ENCODE measurements at places on chromosomes 16 and 17.

GRCh38 chr16:19291475-19291874 is 5.9 kb downstream of the CLEC19A start:
- DNase-seq, result no peak

DNA sequence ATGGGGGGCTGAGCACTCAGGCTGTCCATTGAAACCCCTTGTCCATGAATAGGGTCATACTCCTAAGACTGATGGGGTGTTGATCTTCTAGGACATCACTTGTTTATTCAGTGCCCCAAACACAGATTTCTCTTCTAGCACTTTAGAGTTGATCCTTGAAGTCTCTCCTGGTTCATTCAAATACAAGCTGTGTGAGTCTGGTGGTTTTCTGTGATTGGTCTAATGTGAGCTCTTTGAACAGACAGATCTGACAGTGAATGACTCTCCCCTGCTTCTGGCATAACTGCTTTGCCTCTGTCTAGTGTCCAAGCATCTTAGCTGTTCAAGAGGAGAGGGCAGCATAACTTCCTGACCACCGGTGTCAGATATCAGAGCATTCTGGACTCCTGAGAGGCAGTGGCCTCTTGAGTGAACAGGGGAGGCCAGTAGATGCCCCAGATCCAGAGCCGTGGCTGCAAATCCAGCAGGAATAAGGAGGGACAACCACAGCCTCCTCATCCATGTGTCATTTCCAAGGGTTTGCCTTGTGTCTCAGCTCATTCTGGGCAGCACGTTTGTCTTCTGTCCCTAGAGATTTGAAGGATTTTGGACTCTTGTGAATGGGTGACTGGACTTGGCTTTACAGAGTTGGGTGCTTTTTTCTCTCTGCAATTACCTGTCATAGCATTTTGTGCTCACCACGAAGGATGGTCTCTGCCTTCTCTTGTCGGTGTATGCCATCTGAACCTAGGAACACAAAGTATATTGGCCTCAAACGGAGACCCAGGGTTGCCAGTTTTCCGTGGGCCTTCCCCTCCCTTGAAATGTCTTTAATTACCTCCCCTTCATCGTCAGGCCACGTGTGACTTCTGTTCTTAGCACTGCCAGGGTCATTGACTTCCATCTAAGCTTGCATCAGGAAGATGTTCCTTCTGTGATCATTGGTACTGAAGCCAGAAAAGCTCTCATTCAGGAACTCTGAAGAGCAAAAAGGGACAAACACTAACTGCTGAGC is 13.9 kb upstream of the CLEC18C start:
- DNase-seq, result no peak

DNA sequence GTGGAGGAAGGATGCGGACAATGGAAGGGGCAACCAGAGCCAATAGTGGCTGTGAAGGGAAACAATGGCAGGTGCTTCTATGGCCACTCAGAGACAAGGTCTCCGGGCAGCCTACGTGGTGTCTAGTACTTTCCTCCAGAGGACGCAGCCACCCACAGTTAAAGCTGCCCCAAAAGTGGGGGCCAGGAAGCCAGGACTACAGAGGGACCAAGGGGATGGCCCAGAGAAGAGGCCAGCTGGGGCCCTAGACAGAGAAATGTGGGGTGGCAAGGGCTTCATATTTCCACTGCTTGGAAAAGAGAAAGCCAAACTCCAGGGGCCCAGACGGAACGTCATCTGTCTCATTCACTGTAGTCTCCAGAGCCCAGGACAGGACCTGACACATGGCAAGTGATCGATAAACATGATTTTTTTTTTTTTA is 837 bp upstream of the PER1 start:
- DNase-seq, result no peak

DNA sequence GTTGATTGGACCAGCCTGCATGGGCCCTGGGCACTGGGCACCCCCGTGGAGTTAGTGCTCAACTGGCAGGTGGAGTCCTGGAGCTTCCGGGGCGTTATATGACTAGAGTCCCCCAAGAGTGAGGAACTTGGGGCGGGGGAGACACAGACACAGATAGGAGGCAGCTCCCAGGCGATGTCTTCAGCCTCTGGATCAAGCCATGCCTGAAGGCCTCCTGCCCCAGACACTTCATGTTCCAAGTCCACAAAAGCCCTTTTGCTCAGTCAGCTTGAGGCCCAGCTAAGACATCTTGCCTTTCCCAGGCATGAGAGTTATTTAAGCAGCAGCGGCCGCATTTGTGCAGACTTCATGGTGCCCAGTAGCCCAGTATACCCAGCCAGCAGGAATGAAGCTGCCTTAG is 136.6 kb upstream of the CIBAR2 start:
- DNase-seq, result no peak

GRCh38 chr16:58222532-58223316 is 24.8 kb upstream of the CSNK2A2 start:
- no peak for DNase-seq

DNA sequence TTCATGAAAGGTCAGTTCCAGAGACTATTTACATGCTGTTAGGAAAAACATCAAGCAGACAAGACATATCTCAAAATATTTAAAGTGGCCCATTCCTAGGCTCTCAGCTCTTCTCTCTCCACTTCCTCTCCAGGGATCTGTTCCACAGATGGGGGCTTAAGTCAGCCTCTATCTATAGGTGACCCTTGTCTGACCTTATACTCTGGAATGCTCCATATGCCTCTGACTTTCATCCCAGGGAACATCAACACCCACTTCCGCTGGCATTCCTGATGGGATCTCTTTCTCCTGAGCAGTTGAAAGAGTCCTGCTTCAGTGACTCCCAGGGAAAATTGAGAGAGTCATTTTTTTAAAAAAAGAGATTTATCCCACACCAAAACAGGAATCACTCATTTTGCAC is 11.5 kb upstream of the WIPI1 start:
- no peak for DNase-seq

GRCh38 chr16:1048442-1049112 is 24.0 kb upstream of the SSTR5 start:
- no peak for DNase-seq

DNA sequence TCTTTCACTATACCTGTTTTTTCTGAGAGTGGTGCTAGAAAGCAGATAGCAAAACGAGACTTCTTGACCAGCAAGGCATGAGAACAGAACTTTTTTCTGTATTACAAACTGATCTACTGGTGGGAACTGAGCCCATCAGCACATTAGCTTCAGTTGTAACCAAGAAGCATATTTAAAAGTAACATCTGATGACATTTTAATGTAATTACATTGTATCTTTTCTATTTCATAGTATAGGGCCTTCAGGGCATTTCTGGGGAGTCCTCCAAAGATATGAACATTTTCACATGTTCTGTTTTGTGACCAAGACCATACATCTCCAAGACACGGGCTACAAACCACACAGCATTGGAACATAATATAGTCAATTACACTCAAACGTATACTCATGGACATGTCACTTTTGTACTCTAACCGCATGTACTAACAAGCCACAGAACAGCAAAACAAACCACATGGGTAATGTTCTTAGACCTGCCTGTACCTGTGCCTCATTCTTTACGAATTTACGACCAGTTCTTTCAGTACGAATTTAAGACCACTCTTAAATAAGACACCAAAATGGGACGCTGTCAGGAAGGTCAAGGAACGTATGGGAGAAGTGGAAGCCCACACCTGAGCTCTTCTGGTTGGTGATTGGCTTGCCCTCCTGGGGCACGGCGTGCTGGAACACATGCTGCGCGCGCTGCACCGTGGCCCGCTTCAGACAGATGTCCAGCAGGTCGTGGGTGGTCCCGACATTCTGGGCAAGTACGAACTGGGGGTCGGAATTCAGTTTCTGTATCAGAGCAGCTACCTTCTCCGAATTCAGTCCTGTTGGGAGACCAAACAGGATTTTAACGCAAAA is 825 bp downstream of the BLMH start:
- no peak for DNase-seq

- no peak for DNase-seq
These were observed 306.3 kb downstream of the SEC14L1 start for GRCh38 chr17:77446940-77447634.

- no peak for DNase-seq
These were observed 5.7 kb downstream of the MGAT5B start for GRCh38 chr17:76873856-76874255.

DNA sequence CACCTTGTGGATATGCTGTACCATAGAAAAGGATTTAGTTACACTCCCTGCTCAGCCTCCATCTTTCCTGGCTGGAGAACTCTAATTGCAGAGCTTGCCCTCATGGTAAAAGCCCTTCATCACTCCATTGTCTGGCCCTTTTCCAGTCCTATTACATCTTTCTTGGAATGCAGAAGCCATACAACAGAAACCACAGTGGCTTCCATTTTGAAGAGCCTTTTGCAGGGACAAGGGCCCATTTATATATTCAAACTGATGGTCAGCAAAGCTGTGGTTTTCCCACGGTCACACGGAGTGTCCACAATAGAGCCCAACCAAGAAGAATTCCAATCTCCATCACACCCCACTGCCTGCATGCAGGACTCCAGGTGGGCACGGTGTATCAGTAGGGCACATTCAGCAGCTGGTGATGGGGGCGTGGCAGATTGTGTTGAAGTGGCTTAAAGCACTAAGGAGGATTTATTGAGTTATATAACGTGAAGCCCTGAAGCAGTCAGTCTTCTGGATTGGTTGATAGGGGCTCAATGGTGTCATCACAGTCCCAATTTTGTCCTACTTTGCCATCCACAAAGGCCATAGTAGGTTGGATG is 20.3 kb downstream of the COPRS start:
- no peak for DNase-seq

DNA sequence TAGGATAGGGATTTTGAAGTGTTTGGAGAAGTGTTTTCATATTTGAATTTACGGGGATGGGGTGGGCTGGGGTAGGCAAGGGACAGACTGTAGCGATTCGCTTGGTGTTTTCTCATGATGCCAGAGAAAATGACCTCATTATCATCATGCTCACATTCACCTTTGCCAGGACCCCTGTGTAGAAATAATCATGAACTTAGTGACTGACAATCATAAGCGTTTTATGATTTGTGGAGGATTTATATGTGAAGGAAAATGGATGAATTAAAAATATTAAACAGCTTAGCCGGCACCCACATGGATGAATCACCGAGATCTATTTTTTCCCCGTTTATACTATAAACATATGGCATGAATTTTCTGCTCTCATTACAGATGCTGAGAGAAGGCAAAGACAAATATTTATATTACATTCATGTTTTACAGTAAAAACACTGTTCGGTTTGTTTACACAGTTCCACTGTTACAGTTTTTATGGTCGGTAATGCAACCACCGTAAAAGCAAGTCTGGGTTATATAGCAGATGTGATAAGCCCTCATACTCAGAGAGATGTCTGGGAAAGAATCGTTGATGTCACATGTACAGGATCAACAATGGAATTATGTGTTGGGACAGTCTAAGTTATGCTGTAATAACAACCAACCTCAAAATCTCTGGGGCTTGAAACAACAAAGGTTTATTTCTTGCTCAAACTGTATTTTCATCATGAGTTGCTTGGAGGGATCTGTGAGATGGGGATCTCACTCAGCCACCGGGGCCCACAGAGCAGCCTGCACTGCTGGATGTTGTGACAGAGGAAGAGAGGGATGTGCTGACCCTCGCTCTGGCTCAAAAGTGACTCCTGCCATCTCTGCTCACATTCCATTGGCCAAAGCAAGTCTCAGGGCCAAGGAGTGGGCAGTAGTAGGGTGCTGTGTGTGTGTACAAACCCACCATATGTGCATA is 85.1 kb downstream of the WWOX start:
- no peak for DNase-seq

DNA sequence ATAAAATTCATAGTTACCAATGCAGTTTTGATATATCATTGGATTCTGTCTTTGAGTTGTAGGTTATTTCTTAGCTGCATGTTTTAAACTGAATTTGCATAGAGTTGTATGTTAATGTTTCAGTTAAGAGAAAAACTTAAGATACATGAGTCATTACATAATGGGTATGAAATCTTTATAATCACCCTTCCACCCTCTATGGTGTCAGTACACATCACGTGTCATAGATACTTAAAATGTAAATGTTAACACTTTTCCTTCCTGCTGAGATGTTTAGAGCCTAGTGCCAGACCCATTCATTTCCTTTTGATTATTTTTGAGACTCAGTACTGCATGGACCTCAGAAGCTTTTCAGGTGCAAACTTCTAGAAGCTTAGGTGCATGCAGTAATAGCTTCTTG is 20.5 kb downstream of the ZNF207 start:
- no peak for DNase-seq

GRCh38 chr16:73161977-73162376 is 114.0 kb upstream of the ZFHX3 start:
- no peak for DNase-seq

GRCh38 chr17:75430159-75430974 is 24.9 kb upstream of the GRB2 start:
- no peak for DNase-seq

DNA sequence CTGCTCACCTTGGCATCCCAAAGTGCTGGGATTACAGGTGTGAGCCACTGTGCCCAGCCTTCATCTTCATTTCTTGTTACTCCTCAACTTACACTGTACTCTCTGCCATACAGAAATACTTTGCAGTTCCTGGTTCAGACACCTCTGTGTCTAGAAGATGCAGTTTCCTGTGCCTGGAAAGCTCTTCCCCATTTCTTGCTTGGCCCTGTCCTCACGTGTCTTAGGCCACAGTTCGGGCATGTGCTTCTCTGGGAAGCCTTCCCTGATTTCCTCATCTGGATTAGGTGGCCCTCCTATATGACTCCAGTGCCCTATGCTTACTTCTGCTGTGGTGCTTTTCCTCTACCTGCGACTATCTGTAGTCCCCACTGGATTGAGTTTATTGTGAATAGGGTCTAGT is 26.5 kb upstream of the CDR2 start:
- DNase-seq, result no peak

DNA sequence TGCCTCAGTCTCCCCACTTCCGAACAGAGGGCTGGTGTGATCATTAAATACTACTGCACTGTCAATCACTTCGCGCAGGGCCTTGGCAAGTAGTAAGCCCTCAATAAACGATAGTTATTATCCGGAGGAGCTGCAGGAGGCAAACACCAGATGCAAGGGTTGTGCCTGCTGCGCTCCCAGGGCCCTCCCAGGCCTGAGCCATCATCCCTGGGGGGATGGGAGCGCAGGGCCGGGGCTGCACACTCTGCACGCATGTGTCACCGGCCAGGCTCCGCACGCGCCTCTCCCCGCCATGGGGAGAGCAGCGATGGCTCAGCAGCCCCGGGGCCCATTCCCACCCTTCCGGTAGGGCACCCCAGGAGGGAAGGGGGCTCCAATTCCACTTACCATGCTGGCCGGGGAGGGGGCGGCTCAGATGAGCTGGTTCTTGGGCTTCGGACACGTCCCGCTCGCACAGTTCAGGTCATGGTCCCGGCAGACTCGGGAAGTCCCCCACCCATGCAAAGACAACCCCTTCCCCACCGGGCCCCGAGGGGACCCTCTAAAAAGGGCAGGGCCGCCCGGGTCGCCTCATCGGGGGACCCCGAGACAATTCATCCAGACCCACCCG is 681 bp downstream of the XPO6 start:
- peak; percentile 53 for DNase-seq

DNA sequence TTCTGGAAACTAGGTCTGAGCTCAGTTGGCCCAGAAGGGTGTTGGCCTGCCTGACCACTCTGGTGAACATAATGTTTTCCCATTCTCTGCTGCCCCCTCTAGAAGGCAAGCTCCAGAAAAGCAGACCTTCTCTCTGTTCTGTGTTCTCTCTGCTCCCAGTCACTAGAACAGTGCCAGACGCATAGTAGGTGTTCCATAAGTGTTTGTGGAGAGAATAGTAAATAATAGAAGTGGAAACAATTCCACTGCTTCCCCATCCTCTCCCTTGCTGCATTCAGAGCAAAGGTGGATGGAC is 32.2 kb upstream of the ETV4 start:
- DNase-seq, result no peak
